Mesenteric fat pad (tissue), 1 donor: ENCODE measurements at places on chromosomes 13 and 19. TPM values are rescaled to one million over a fixed set of nuclear protein-coding genes. Genes with fewer than 3 reads are reported as not detected.

KLK12 gene
- total RNA-seq, result not detected

ZAR1L gene
- total RNA-seq, result not detected

P2RY11 gene
- 17.7 TPM for total RNA-seq

SBK2 gene
- not detected for total RNA-seq

CALR gene
- 877 TPM for total RNA-seq

OLFM2 gene
- total RNA-seq, result 15.9 TPM

AMER2 gene
- 0.03 TPM for total RNA-seq

KLK15 gene
- not detected for total RNA-seq

PNPLA6 gene
- 84.8 TPM for total RNA-seq

CEACAM5 gene
- total RNA-seq, result 0.35 TPM

ZNF575 gene
- total RNA-seq, result 1.7 TPM

S1PR5 gene
- 0.13 TPM for total RNA-seq

DNA sequence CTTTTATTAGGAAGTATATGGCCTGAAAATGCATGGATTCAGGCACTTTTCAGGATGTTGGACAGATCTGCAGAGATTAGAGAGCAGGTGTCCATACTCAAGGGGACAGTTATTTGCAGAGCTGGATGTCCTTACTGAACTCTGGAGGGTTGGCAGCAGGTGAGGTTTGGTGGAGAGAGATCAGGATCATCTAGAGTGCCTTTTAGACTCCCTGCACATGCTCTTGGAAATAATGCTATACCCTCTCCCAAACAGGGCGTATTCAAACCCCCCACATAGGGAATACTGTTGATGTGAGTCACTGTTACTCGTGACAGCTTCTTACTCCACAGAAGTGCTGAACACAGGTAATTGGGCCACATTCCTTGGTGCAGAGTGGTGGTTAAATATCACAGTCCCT is 725.7 kb upstream of the SGCG start:
- no peak for DNase-seq

GRCh38 chr19:17778251-17778967 is 16.5 kb upstream of the B3GNT3 start:
- DNase-seq, result no peak

DNA sequence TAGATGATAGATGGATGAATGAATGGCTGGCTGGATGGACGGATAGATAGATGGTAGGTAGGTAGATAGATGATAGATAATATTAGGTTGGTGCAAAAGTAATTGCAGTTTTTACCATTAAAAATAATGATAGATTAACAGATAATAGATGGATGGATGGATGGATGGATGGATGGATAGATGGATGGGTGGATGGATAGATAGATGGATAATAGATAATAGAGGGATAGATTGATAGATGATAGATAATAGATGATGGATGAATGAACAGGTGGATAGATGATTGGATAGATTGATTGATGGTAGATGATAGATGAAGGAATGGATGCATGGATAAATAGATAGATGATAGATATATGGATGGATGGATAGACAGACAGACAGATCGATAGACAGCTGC is 87.9 kb upstream of the RAP2A start:
- no peak for DNase-seq

DNA sequence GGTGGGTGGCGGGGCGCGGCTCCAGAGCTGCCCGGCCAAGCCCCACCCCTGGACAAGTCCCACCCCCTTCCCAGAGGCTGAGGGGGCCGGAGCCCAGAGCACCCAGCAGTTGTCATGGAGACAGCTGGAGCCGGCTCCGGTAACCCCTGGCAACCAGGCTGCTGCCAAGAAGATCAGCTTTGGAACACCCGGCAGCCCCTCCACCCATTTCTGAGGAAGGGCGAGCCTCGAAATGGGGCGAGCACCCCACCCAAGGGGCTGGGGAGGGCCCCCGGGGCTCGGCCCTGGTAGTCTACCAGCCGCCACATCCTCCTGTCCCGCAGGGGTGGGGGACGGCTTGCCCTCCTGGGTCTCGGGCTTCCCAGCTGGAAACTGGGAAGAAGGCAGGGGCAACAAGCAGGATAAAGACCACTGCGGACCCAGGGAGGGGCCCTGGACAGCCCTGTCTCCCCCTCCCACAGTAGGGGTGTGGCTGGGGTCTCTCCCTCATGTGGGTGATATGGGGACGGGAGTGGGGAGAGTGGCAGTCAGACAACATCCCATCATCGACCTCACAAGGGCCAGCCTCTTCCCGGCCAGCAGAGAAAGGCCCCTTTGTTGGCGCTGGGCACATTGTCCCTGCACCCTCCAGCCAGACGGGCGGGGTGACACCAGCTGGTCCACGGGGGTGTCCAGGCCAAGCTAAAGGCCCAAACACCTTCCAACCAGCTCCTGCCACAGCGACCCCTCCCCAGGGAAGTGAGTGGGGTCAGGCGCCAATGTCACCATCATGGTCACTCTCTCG is 1.5 kb downstream of the CERS1 start:
- no peak for DNase-seq

DNA sequence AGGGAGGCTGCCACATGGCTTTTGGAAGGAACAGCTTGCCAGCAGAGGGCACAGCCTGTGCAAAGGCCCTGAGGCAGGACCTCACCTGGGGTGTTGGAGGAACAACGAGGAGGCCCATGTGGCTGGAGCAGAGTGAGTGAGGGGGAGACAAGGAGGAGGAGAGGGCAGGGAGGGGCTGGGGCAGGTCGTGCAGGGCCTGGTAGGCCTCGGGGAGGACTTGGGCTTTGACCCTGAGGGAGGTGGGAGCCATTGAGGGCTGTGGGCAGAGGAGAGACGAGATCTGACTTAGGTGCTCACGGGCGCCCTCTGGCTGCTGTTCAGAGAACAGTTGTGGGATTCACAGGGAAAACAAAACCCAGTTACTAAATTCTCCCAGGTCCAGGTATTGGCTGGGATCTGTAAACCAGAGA is 25.2 kb downstream of the ZNRF4 start:
- no peak for DNase-seq

DNA sequence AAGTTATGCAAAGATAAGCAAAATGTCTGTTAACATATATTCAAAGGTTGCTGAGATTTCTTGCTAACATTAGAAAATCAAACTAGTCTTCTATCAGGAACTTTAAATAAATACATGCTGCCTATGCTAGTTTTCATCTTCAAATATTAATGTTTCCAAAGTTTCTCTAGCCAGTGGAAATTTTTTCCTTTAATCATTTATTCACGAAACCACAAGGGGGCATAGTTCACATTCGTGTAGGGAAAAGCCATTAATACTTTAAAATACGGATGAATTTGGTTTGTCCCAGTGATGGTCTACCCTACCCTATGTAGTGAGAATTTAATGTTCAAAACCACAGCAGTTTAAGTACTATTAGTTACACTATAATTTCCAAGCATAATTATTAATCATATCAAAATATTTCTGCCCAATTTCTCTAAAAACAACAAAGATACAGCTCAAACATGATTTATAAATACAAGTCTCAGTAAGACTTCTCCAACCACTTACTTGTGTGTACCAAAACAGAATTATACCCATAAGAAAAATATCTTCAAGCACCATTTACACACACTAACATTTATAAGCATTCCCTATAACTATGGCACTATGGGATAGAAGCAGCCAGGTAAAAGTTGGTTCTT is 16.2 kb downstream of the NUFIP1 start:
- DNase-seq, result no peak

GRCh38 chr13:54637366-54637765 is 1608.8 kb downstream of the OLFM4 start:
- DNase-seq, result no peak

DNA sequence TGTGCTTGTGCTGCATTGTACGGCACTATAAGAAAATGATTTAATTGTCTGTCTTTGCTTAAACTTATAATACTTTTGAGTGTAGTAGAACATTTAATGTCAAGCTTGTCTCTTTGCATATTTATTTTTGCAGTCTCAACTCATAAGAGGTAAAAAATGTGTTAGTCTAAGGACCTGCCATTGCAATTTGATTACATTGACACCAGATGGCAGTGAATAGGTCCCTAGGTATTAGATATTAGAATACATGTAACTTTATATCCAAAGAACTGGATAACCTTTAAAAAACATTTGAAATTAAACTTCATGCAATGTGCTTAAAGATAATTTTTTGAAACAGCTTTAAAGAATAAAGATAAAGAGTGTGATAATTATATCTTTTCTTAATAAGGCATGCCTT is 1421.3 kb downstream of the OLFM4 start:
- DNase-seq, result no peak

GRCh38 chr19:46023311-46023779 is 492 bp upstream of the PGLYRP1 start:
- DNase-seq, result no peak

GRCh38 chr19:47324502-47324901 is 7.5 kb upstream of the C5AR2 start:
- DNase-seq, result no peak

GRCh38 chr13:59856281-59856810 is 307.4 kb downstream of the DIAPH3 start:
- no peak for DNase-seq

GRCh38 chr19:7535998-7536695 is 630 bp downstream of the PNPLA6 start:
- DNase-seq, result no peak

GRCh38 chr13:29536853-29537252 is 58.6 kb downstream of the SLC7A1 start:
- DNase-seq, result no peak

GRCh38 chr13:94305033-94305432 is 174.4 kb downstream of the DCT start:
- DNase-seq, result no peak

DNA sequence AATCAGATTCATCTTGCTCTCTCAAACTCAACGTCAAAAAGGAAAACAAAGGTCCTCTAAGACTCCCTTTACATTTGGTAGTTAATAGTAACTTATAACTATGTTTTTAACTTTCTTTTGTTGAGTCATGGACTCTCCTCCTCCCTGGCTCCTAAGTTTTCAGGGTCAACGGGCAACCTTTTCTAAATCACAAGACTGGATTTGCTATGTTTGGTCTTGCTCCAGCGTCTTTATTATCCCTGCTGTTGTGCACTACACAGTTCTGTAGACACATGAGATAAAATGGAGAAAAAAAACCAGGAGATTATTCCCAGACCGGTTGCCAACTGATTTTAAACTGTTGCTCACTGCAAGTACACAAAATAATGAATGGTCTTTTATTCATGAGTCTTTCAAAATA is 1.9 kb upstream of the ITM2B start:
- DNase-seq, result no peak

DNA sequence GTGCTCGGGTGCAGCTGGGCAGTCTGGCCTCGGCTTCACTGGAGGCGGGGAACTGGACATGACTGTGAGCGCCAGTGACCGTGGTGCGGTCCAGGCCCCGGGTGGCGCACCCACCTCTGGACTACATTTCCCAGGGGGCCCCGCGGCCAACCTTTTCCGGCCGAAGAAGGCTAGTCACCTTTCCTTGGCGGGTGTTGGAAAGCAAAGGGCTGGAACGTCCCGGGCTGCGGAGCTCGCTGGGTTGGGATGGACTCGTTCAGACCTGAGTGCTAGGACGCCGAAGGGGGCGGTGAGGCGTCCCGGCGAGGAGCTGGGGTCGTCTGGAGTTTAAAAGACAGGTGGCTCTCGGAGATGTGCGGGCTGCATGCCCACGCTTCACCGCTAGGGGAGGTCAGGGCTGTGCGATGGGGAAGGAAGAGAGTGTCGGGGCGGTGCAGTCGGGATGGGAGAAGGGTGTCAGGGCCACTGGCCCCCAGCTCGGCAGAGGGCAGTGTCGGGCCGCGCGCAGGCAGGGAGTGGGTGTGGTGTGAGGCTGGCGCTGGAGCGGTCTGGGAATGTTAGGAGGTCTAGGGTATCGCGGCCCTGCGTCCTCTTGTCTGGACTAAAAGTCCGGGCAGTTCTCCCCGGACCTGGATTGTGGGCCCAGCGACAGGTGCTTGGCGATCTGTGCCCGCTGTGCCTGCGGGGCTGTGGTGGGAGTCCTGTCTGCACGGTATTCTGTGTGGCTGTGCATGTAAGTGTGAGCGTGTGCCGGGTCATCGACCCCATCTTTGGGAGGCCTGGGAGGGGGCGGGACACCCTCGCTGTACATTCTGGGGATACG is 57.1 kb downstream of the ZNF568 start:
- peak; percentile 92 for DNase-seq

GRCh38 chr19:45370410-45371204 is at the start of gene ERCC2:
TSS of gene ERCC2 (minus strand) at chr19:45370573. CDS start at chr19:45370540, 33 bp downstream.
- peak; percentile 100 for DNase-seq

- DNase-seq, result no peak
These were observed 34.3 kb downstream of the ELF1 start for GRCh38 chr13:40984668-40985366.

- no peak for DNase-seq
These were observed 197.1 kb upstream of the GPC6 start for GRCh38 chr13:93029536-93029935.

- DNase-seq, result no peak
These were observed 14.9 kb upstream of the PTBP1 start for GRCh38 chr19:782185-782877.

DNA sequence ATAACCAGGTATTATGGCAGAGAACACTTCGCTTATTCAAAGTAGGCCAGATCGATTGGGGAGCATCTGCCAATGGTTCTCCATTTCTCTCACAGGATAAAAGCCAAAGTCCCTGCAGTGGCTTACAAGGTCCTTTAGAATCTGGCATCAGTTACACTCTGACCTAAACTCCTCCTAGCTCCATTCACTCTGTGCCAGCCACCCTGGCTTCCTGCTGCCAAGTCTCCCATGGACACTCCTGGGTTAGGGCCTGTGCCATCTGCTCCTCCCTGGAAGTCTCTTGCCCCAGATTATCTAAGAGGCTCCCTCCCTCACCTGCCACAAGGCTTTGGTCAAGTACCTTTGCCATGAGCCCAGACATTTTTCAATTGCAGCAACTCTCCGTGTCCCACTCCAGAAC is 649.2 kb downstream of the DACH1 start:
- no peak for DNase-seq

DNA sequence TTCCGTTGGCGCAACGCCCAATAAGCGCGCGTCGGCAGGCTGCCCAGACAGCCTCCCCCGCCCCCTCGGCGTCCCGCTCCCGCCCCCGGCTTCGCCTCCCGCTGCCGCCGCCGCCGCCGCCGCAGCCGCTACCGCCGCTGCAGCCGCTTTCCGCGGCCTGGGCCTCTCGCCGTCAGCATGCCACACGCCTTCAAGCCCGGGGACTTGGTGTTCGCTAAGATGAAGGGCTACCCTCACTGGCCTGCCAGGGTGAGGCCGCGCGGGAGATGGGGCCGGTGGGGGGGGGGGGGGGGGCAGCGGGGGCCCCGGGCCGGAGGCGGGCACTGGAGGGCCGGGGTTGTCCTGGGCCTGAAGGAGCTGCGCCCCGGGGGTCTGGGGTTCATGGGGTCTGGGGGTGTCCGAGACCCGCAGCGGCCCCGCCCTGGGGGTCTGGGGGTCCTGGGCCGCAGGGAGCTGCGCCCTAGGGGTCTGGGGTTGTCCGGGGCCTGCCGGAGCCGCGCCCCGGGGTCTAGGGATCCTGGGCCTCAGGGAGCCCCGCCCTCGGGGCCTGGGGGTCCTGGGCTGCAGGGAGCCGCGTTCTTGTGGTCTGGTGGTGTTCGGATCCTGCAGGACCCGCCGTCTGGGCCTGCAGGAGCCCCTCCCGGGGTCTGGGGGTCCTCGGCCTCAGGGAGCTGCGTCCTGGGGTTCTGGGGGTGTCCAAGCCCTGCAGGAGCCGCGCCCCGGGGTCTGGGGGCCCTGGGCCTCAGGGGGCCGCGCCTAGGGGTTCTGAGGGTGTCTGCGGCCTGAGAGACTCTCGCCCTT is at the start of gene HDGFL2:
Gene HDGFL2 (plus strand): TSS at position 124 of the 801 bp plus-strand sequence. CDS start 54 bp downstream, at position 178.
- DNase-seq, result peak; percentile 99

GRCh38 chr19:3474010-3474409 is 6.3 kb downstream of the SMIM24 start:
- no peak for DNase-seq
